ENCODE measurements at places on chromosomes 5 and 9.

GRCh38 chr9:126663661-126664072 lies 49.9 kb downstream of the LMX1B start:
- no peak for DNase-seq

- peak; percentile 57 for DNase-seq
These were observed 136.3 kb upstream of the RASEF start for GRCh38 chr9:83199240-83199639.

GRCh38 chr9:76004526-76004925 lies 114.1 kb downstream of the PCSK5 start:
- no peak for DNase-seq

- peak; percentile 47 for DNase-seq
These were observed 14.4 kb upstream of the TMOD1 start for GRCh38 chr9:97487107-97487506.

- DNase-seq = no peak
These were observed 731.1 kb downstream of the PTPRD start for GRCh38 chr9:9881692-9882091.

DNA sequence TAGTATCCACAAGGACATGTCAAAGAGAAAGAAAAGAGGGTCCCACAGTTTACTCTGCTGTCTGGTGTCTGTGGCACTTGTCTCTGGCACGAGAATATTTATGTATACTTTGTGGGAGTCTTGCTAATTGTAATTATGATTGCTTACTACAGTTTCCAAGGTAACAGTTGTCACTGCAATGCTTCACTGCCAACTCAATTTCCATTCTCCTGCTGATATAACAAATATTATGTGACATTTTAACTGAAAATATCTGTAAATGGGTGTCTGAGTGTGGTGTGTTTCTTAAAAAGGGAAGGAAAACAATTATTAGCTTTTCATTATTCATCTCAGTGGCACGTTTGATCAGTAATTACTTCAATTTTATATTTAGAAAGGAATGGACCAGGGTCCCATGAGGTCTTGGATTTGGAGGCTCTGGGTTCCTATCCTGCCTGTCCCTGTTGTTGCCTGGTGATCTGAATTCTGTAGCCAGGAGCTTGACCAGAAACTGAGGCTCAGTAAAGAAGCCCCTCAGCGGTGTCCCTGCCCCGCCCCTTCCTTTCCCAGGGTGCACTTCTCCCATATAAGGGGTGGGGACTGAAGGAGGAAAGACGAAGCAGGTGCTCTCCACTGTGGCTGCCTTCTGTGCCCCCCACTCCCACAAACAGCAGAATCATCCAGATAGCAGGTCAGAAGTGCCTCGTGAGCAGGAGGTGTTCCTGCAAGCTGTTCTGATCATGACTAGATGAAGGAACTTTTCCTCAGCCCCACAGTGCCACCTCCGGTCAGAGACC lies 137.3 kb upstream of the KIF2A start:
- no peak for DNase-seq

DNA sequence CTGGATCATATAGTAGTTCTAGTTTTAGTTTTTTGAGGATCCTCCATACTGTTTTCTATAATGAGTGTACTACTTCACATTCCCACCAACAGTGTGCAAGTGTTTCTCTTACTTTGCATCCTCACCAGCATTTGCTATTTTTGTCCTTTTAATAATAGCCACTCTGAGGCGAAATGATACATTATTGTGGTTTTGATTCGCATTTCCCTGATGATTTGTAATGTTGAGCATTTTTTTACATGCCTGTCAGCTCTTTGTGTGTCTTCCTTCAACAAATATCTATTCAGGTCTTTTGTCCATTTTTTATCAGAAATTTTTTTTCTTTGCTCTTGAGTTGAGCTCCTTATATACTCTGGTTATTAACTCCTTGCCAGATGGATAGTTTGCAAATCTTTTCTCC lies 114.0 kb downstream of the ADAMTSL1 start:
- no peak for DNase-seq

DNA sequence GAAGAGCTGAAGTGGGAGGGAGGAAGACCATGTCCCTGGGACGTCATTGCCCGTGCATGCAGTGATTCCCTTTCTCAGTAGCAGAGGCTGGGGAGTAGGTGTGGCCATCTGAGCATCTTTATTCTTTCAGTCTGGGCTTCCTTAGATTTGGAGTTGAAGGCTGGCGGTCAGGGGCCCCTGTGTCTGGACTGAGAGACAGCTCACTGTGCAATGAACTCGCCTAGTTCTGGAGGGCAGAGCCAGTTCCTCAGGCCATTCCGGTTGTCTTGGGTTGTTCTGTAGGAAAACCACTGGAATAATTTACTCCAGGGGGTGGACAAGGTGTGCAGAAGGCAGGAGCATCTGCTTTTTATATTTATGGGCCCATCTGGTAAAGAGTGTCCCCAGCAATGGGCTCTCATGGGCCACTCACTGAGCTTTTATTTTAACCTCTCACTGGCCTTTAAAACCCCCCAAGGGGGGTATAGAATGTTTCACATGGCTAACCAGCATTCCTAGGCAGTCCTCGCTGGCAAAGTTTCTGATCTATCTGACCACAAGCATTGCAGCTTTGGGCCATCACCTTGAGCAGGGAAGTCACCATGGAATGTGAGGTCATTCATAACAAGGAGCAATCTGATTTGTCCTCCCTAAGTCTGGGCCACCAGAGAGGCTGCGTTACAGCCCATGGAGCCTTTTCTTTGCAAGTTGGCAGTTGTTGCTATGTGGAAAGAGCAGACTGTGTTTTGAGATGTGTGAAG lies 9.2 kb downstream of the STC2 start:
- DNase-seq = no peak

DNA sequence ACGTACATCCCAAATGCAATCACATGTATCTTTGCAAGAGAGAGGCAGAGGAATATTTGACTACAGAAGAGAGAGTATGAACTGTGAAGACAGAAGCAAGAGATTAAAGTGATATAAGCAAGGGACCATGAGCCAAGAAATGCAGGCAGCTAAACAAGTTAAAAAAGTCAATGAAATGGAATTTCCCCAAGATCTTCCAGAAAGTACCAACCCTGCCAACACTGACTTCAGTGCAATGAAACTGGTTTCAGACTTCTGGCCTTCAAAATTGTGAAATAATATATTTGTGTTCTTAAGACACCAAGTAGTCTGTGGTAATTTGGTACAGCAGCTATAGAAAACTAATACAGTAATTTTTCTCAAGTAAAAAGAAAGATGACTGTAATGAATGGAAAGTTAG lies 20.9 kb downstream of the FOXI1 start:
- no peak for DNase-seq

GRCh38 chr5:68315679-68316271 lies 100.2 kb downstream of the PIK3R1 start:
- no peak for DNase-seq

DNA sequence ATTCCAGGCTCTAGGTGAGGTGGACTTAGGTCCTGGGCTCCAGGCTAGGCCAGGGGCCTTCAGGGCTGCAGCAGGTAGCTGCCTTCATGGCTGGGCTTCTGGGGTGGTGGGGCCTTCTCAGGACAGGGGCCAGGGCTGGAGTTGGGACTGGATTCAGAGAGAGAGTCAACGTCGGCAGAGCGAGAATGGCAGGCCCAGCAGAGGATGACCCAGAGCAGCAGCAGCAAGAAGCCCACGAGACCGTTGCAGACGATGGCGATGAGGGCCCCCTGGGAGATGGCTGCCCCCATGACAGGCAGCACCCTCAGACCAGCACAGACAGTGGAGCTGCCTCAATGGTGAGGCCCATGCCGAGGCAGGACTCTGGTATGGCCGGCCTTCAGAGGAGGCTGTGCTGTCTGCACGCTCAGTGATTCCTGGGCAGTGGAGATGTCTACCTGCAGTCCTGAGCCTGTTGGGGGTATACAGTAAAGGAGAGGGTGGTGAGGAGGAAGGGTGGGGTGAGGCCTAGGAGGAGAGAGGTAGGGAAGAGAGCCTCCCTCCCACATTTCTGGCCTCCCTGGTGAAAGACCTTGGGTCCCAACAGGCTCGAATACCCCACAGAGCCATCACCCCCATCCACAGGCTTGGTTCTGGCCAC lies 1.3 kb downstream of the ENHO start:
- DNase-seq = no peak

DNA sequence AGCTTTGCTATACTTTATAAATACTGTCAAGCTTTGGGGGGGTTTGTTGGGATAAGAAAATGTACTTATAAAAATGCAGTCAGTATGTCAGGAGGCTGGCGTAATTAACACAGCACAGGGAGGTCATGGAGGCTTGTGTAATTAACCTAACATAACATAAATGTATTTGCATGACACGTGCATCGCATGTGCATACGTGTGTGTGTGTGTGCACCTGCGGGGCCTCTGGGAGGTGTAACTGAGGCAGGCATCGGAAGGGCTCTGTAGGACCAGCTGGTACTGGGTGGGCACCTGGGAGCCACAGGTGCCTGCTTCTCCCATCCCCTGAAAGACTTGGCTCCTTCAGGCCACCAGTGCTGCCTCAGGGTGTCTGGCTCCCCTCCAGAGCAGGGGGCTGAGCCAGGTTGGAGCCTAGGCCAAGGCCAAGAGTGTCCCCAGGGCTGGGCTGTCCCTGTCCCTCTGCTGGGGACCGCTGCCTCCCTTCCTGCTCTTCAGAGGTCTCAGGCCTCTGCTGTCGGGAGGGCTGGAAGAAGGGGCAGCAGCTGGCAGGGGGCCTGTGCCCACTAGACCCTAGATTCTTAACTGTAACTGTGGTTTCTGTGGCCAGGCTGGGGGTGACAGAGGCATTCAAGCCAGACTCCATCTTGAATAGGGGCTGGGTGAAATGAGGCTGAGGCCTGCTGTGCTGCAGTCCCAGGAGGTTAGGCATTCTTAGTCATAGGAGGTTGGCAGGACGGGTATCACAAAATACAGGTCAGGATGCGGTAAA lies 9.0 kb downstream of the FCN2 start:
- DNase-seq = no peak

- no peak for DNase-seq
These were observed 122.0 kb upstream of the STC2 start for GRCh38 chr5:173450188-173450587.

DNA sequence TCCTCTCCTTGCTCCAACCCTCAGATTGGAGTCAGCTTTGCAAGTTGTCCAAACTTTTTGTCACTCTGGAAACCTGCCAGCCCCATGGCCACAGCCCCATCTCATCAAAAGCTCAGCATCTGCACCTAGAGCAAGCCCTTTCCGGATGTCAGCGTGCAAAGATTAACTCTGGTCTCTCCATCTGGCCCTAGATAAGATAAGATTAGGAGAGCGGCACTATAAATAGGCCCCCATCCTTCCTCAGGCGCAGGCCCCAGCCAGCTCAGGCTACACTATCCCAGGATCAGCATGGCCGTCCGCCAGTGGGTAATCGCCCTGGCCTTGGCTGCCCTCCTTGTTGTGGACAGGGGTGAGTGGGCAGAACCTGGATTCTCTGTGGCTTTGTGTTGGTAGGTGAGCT lies at the start of gene SPINK4:
SPINK4 (plus strand) TSS at position 247 of the 400 bp plus-strand sequence; CDS start at position 289, 42 bp downstream.
- DNase-seq = no peak

GRCh38 chr5:103938146-103938695 lies 375.6 kb upstream of the NUDT12 start:
- DNase-seq = no peak

DNA sequence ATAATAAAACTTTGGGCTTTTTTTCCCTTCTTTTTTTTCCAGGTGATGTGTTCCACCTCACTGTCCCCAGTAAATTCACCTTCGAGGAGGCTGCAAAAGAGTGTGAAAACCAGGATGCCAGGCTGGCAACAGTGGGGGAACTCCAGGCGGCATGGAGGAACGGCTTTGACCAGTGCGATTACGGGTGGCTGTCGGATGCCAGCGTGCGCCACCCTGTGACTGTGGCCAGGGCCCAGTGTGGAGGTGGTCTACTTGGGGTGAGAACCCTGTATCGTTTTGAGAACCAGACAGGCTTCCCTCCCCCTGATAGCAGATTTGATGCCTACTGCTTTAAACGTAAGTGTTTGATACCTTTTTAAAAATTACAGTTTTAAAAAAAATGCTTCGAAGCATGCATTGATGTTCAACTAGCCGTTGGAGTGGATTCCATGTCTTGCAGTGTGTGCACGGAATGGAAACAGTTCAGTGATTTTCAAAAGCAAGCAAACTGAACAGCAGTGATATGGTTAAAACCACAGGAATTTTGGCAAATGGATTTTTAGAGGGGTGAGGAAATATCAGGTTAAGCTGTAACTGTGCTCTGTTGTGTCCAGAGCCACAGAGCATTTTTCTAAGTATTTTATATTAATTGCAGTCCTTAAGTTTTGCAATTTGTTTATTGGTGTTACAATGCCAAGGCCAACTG lies 40.7 kb downstream of the VCAN start:
- no peak for DNase-seq

- peak; percentile 46 for DNase-seq
These were observed 584.0 kb downstream of the ACTL7B start for GRCh38 chr9:108271646-108272348.

GRCh38 chr5:143412661-143413342 lies 9.3 kb upstream of the NR3C1 start:
- DNase-seq = no peak

All from HEK293T (cell line).